Kidney (tissue), 22 donors: ENCODE measurements at places on chromosomes 7 and 10. TPM values are rescaled to one million over a fixed set of nuclear protein-coding genes. Genes with fewer than 3 reads are reported as not detected.

Gene UROS
- total RNA-seq: 42.1 TPM

Gene FBXW4
- 80.1 TPM for total RNA-seq

Gene BMS1
- 14.1 TPM for total RNA-seq

Gene CHAT
- total RNA-seq: not detected

Gene CDCA7L
- total RNA-seq: 10.1 TPM

Gene TAS2R40
- total RNA-seq: not detected

DNA sequence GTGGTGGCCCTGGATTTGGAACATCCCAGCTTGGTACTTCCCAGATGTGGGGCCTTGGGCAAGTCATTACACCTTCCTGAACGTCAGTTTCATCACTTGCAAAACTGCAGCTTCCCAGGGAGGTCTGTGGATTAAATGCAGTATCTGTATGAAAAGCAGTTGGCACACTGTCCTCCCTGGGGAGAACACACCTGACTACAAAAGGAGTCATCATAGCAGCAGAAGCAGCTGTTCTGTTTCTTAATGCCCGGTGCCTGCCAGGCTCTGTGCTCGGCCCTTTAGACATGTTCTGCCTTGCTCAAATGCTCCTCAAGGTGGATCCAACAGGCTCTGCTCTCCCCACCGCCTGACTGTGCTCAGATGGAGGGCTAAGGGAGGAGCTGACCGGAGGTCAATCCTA lies 31.0 kb downstream of the CDCA7L start:
- no peaks in the 10 kb centered on the region for H3K4me1 ChIP-seq
- no peak overlapping the region for H3K4me3 ChIP-seq
- DNase-seq: no peak
- no peaks in the 10 kb centered on the region for H3K36me3 ChIP-seq

- no peak overlapping the region for H3K4me3 ChIP-seq
- no peak for DNase-seq
- H3K4me1 ChIP-seq: no peaks in the 10 kb centered on the region
- H3K27me3 ChIP-seq: no peaks in the 10 kb centered on the region
- peaks cover 16% of the 10 kb centered on the region for H3K36me3 ChIP-seq
- H3K27ac ChIP-seq: no peak overlapping the region
Observed at GRCh38 chr7:23196306-23196705, 14.5 kb downstream of the NUP42 start.

DNA sequence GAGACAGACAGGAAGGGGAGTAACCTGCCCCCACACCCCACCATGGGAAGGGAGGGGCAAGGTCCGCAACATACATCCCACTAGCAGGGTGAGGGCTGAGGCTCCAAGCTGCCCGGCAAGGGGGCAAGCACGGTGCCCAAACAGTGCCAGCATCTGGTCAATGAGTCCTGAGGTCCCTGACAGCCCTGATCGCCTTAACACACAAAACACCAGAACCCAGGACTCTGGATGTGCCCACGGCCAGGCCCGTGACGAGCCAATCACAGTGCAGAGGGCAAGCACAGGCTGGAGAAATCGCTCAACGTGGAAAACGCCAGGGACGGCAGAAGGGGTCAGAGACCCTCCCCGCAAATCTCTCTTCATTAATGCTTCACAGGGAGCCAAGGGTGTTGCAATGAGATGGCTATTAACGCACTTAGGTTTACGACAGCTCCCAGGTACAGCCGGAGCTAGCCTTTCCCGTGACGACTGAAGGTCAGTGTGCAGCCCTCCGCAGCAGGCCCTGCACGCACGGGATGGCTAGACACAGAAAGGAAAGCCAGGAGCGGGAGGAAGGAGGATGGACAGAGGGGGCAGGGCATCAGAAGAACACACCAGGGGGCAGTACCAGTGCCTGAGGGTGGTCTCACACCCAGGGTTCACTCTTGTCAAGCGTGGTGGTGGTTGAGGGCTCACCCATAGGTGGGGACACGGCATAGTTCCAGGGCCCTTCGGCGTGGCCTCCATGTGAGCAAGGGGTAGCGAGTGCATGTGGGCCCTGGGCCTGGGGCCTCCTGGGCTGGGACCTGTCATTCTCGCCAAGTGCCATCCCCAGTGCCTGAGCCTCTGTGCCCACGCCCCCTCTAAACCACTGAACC lies 220.5 kb downstream of the MAD1L1 start:
- no peak overlapping the region for H3K4me3 ChIP-seq
- DNase-seq: no peak
- no peaks in the 10 kb centered on the region for H3K4me1 ChIP-seq
- H3K27ac ChIP-seq: no peak overlapping the region
- no peaks in the 10 kb centered on the region for H3K36me3 ChIP-seq

DNA sequence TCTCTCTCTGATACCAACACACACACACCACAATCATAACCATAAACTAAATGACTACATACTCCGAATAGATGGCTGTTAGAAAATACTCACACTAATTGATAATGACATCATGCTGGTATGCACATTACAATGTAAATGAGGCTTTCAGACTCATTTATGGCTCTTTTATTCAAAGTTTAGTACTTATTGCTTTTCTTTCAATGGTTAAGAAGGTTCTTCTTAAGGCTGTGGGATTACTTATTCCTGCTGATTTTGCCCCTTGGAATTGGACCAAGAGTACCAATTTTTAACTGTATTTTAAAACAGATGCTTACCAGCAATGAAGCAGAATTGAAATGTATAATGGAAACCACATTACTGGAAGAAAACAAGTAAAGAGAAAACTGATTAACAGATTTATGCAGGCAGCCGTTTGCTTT lies 20.6 kb upstream of the CABCOCO1 start:
- no peak for DNase-seq
- H3K27me3 ChIP-seq: no peaks in the 10 kb centered on the region
- no peak overlapping the region for H3K27ac ChIP-seq
- peaks cover 3% of the 10 kb centered on the region for H3K4me1 ChIP-seq

GRCh38 chr7:107430057-107430456 lies 39.8 kb upstream of the GPR22 start:
- H3K4me3 ChIP-seq: no peak overlapping the region
- H3K27me3 ChIP-seq: no peaks in the 10 kb centered on the region
- no peaks in the 10 kb centered on the region for H3K36me3 ChIP-seq
- H3K4me1 ChIP-seq: no peaks in the 10 kb centered on the region

DNA sequence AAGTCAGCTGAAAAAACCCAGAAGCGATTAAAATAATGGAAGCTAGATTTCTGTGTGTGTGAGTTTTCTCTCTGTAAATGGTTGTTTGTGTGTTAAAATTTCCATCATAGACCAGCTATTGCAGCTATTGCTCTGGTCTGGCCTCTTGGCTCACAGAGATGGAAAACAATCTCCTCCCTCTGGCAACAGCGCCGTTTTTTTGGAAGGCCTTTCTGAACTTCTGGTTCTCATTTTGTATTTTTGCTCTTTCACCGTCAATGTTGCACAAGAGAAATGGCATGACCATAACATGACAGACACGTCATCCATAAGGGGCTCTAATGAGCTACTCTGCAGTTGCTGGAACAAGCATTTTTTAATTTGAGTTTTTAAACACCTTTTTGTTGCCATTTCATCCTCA lies 91.0 kb downstream of the CUBN start:
- H3K4me1 ChIP-seq: no peaks in the 10 kb centered on the region
- no peak overlapping the region for H3K4me3 ChIP-seq
- DNase-seq: no peak
- H3K27me3 ChIP-seq: no peaks in the 10 kb centered on the region
